ENCODE measurements at places on chromosomes 12 and 14. TPM values are rescaled to one million over a fixed set of nuclear protein-coding genes. Genes with fewer than 3 reads are reported as not detected.

TRPV4 gene
- 1.6 TPM for total RNA-seq

MYH6 gene
- not detected for total RNA-seq

CCDC177 gene
- not detected for total RNA-seq

GLT8D2 gene
- 46.4 TPM for total RNA-seq

PPP1R1A gene
- not detected for total RNA-seq

OTOGL gene
- total RNA-seq, result 0.08 TPM

PLBD1 gene
- total RNA-seq, result 0.38 TPM

TGM1 gene
- 1.6 TPM for total RNA-seq

SERPINA1 gene
- not detected for total RNA-seq

GPR135 gene
- total RNA-seq, result 0.82 TPM

LRRIQ1 gene
- total RNA-seq, result not detected

SDS gene
- total RNA-seq, result not detected

PIANP gene
- under 0.01 TPM for total RNA-seq

CCDC198 gene
- total RNA-seq, result not detected

KRT83 gene
- not detected for total RNA-seq

DPPA3 gene
- total RNA-seq, result not detected

MYH7 gene
- not detected for total RNA-seq

STON2 gene
- 0.23 TPM for total RNA-seq

SCN8A gene
- 0.23 TPM for total RNA-seq

TAS2R7 gene
- not detected for total RNA-seq

CHURC1 gene
- 35.0 TPM for total RNA-seq

ATF7IP gene
- 11.1 TPM for total RNA-seq

OVCH1 gene
- 0.70 TPM for total RNA-seq

A2ML1 gene
- total RNA-seq, result not detected

CMKLR1 gene
- total RNA-seq, result 1.3 TPM

ZC2HC1C gene
- 0.53 TPM for total RNA-seq

LTB4R gene
- total RNA-seq, result 0.75 TPM

LAG3 gene
- not detected for total RNA-seq

PLCZ1 gene
- not detected for total RNA-seq

GUCY2C gene
- total RNA-seq, result not detected

IFNG-AS1 gene
- total RNA-seq, result not detected
